ENCODE measurements at places on chromosomes 3 and 15.

GRCh38 chr3:67846166-67846565 is 191.8 kb upstream of the SUCLG2 start:
- DNase-seq: no peak

- no peak for DNase-seq
These were observed 241.7 kb upstream of the ICE2 start for GRCh38 chr15:60720493-60721256.

DNA sequence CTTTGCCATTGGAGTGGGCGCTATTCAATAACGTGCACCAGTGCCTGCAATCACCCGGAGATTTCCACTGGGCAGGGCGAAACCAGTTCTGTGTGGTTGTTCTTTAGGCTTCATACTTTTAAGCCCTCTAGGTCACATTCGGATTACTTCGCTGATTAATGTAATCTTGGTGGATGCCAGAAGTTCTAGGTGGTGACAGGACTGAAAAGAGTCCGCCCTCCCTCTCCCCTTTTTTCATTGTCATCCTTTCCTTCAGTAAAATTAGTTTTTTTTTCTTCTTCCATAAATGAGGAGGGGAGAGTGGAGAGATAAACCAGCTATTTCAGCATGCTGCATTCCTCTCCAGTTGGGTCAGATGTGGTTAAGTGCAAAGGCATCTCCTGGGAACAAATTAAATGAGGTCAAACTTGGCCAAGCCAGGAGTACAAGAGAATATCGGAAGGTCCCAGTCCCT is 2.3 kb upstream of the SLC2A2 start:
- DNase-seq: no peak

DNA sequence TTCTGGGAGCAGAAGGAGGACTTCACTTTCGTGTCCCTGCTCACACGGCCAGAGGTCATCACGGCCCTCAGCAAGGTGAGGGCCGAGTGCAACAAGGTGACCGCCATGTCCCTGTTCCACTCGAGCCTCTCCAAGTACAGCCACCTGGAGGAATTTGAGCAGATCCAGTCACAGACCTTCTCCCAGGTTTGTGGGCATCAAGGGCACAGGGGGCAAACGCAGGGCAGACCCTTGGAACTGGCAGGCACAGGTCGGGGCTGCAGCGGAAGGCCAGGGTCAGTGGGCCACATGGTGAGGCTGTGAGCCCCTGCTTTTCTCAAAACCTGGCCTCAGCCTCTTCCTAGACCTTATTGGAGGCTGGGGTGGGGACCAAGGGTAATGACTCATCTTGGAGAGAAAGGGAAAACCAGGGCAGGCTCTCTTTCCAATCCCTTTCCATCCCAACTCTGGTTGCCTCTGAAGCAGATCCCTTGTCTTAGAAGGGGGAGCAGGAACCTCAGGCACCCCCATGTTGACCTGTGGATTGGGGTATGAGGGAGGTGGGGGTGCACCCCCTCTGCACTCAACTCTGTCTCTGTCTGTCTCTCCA is 29.5 kb downstream of the DNAH1 start:
- DNase-seq: no peak

DNA sequence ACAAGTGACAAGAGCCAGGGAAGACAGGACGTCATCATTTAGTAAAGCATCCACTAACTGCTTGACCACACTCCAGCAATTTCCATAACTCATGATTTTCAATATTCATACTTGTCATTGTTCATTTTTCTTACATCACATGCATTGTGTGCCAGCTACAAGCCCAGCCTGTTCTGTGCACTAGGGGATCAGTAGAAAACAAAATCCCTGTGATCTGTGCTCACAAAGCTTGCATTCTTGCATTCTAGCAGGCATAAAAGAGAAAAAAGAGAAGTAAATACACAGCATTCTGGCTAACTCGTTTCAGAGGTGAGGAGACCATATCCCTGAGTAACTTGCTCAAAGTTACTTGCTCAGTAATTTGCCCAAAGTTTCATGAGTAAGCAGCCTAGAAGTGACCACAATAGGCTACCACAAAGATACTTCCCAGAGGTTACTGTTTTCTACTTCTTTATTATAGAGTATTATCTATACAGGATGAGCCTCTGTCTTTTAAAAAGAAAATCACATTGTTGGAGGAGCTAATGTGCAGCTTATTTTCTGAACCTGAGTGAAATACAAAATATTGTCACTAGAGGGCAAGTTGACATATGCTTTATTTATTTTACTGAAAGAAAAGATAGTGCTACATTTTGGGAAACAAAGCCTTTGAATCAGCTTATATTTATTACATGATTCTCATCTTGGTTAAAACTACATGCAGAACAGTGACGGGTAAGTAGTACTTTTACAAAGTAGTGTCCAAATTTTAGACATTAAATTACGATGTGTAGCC is 701.4 kb upstream of the LMCD1 start:
- DNase-seq: no peak
